ENCODE measurements at places on chromosomes 6 and 20.

- DNase-seq: no peak
These were observed 1.0 kb downstream of the FILIP1 start for GRCh38 chr6:75492386-75493153.

DNA sequence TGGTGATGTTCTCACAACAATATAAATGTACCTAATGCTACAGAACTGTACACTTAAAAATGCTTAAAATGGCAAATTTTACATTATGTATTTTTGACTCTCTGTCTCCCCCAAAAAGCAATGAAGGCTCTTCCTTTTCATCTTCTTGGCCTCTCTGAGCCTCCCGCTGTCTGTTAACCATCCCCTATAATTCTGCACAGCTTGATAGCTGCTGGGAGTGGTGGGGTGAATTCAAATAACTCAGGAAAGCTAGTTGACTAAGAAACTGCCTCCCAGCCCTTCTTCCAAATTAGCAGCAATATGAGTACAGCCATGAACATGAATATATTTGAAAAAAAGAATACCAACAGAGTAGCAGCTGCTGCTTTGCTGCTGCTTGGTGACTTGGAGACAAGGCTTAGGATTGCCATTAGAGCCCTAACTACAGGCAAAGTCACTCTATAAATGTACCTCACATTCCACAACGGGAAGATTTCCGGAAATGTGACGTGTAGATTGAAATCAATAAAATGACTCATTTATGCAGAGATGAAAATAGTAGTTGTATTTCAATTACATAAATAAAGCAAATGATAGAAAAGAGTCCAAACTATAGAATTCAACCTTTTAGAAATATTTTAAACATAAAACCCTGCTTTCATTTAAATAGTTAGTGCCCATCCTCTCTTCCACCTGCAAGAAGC lies 200.1 kb upstream of the HEY2 start:
- DNase-seq: no peak

DNA sequence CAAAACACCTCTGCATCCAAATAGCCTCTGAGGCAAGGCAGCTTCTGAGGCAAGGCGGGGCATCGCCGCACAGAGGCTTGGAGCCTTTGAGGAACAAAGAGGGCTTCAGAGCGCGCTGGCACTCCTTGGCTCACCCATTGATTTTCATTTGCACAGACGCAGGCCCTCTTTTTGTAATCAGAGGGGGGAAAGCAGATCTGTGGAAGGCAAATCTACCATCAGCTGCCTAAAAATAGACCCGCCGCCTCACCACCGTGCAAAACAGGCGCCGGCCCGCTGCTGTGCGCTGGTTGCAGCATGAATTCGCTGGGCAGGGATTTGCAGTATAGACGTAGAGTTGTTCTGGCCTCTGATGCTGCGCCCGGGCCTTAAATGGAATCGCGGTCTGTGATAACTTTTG lies 69.9 kb upstream of the STMND1 start:
- DNase-seq: no peak

DNA sequence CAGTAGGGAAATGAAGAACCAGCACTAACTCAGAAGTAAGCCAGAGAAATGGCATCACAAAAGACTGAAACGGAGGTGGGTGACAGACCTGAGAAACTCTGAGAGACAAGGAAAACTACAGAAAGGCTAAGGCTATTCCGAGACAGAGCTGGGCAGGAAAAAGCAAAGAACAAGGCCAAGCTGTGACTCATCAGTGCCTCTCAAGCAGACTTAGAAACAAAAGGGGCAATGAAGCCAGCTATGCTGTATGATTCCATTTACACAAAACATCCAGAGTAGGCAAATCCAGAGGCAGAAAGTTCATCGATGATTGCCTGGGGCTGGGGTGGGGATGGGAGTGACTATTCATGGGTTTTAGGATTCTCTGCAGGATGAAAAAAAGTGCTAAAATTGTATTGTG lies 50.0 kb downstream of the SLC23A2 start:
- DNase-seq: no peak

- no peak for DNase-seq
These were observed 301.0 kb downstream of the FARS2 start for GRCh38 chr6:5562277-5562676.

GRCh38 chr20:37179683-37180524 lies 556 bp upstream of the MROH8 start:
- no peak for DNase-seq

- no peak for DNase-seq
These were observed 29.1 kb upstream of the FBXL4 start for GRCh38 chr6:98976674-98977385.

- no peak for DNase-seq
These were observed 6.0 kb downstream of the CST2 start for GRCh38 chr20:23820493-23820892.

GRCh38 chr6:170181338-170181690 lies 109.6 kb downstream of the DLL1 start:
- no peak for DNase-seq

DNA sequence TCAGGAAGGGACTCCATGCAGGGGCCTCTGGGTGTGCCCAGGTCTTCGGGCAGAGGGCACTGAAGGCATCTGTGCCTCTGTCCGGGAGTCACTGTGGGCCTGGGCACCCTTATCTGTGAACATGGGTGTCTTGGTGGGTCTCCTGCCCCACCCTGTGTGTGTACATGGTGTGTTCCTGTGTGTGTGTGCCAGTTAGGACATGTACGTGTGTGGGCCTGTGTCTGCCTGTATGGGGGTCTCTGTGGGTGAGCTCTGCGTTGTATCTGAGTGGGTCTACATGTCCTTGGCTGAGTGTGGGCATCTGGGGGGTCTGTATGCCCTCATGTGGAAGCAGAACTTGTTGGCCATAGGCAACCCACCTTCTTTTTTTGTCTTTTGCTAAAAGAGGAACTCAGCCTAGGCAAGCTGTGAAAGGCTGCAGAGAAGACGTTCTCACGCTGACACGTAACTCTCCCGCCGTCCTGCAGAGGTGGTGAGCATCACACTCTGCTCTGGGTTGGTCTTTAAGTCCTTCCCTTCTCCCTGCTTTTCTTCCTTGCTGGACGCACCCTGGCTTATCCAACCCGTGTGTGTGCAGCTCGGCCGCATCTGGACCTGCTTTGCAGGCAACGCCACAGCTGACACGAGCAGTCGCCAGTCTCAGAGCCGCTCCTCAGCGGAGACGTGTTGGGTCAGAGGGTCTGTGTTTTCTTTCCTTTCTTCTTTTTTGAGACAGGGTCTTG lies 532 bp upstream of the NPBWR2 start:
- no peak for DNase-seq

- DNase-seq: no peak
These were observed 28.1 kb upstream of the PAQR8 start for GRCh38 chr6:52333840-52334200.

- no peak for DNase-seq
These were observed 17.5 kb upstream of the SAMD3 start for GRCh38 chr6:130240232-130240631.

GRCh38 chr6:106872049-106872448 lies 102.5 kb downstream of the CD24 start:
- no peak for DNase-seq

- no peak for DNase-seq
These were observed 342.5 kb downstream of the CENPW start for GRCh38 chr6:126682440-126682839.

- no peak for DNase-seq
These were observed 33.1 kb upstream of the CNKSR3 start for GRCh38 chr6:154543628-154544027.

DNA sequence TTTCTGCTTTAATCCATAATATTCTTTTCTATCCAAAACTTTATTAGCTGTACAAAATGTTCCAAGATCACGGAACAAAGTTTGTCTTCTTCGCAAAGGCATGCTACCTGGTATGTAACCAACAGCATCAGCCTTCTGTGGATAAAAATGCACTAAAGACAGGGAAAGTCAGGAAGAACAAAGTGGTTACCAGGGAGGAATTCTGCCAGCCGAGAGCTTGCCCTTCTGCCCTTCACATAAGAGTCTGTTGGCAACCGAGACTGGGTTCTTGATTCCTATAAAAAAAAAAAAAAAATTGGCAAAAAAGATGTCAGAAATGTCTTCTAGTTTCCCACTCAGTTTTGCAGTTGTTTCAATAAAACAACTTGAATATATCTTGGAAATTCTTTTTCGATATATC lies 58.0 kb downstream of the TASP1 start:
- no peak for DNase-seq

GRCh38 chr6:72631480-72631879 lies 9.6 kb downstream of the KCNQ5 start:
- DNase-seq: no peak

DNA sequence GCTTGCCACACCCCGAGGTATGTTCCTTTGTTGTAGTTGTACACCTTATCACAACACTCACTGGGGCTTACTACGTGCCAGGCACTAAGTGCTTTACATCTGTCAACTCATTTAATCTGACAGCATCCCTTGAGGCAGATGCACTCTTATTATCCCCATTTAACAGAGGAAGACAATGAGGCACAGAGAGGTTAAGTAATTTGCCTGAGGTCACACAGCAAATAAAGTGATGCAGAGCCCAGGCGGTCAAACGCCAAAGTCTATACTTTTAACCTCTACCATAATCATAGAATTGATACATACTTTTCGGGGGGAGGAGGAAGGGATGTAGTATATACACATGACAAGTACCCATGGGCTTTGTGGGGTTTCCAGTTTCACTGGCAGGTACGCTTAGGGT lies 37.7 kb downstream of the MDFI start:
- no peak for DNase-seq

Measured in cerebellar nuclear complex (tissue), 1 donor.